ENCODE measurements at places on chromosomes 16 and 17. TPM values are rescaled to one million over a fixed set of nuclear protein-coding genes. Genes with fewer than 3 reads are reported as not detected.

CHST5 gene
- not detected for total RNA-seq

- no peak for DNase-seq
These were observed 37.2 kb downstream of the MFSD11 start for GRCh38 chr17:76775021-76775600.

- DNase-seq: no peak
These were observed 14.5 kb downstream of the ZFHX3 start for GRCh38 chr16:73033271-73033998.

DNA sequence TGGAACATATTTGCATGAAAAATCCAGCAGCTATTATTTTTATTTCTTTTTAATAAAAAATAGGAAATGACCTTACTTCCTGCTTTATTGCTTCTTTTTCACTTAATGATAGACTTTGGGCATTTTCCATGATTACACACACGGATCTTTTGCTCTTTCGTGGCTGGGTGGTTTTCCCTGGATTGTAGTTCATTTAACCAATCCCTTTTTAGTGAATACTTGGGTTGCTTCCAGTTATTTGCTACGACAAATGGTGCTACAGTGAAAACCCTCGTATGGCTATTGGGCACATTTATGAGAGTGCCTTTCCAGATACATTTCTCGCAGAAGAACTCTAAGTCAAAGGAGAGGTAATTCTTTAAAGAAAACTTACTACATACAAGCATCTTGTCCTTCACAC is 38.6 kb downstream of the FOXL1 start:
- no peak for DNase-seq

DNA sequence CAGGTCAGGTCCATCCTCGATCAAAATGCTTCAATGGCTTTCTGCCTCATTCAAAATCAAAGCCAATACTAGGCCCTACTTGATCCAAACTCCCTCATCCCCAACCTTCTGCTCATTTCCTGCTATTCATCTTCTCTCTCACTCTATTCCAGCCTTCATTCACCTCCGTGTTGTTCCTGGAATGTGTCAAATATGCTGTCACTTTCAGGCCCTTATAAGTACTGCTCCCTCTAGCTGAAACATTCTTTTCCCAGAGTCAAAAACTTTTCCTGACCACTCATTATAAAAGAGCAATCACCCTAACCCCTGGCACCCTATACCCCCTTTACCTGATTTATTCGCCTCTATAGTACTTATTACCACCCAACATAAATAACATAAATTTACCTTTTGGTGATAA is 303.7 kb upstream of the PMFBP1 start:
- DNase-seq: no peak

SLC5A11 gene
- total RNA-seq: not detected

DNA sequence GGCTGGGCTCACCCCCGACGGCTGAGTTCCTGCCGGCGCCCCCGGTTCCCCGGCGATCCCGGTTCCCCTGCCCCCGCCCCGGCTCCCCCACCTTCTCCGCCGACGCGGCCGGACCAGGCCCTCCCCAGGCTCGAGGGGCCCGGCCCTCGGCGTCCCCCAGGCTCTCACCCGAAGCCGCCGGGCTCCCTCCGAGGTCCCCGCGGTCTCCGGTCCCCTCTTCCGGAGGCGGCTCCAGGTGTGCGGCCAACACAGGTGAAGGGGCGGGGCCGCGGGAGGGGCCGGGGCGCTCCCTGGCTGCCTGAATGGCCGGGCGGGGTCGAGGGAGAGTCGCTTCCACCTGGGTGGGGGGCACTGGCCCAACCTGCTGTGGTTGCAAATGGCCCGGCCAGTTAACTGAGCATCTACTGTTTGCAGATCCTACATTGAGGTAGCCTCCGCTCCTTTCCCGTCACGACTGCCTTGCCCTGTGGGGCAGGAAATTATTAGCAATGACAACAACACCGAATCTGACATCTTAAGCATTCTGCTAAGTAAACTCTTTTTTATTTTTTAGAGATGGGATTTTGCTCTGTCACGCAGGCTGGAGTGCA is at the start of gene BICDL2:
Gene BICDL2, minus strand, starts transcription at position 219 of the 590 bp plus-strand sequence. CDS start 1,448 bp downstream, outside the sequence.
- no peak for DNase-seq

DNA sequence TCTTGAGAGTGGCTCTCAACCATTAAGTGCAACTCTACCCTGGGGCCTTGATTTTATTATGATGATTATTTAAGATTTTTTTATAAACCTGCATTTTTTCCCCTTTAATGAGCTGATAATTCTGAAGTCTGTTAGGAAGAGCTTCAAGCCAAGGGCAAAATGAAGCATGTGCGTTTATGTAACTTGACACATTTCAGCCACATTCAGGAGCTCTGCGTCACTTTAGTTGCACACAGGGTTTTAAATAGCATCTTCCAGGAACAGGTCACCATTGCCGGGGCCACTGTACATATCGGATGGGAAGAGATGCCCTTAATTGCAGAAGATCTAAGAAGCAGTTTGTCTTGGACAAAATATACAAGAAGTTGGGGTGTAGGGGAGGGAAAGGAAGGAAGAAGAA is 89.6 kb downstream of the BMERB1 start:
- DNase-seq: peak; percentile 18

KRT12 gene
- not detected for total RNA-seq

CCL3 gene
- not detected for total RNA-seq

- DNase-seq: no peak
These were observed 50.4 kb downstream of the SNX29 start for GRCh38 chr16:12026741-12027490.

ADAD2 gene
- not detected for total RNA-seq

KCNJ12 gene
- total RNA-seq: not detected

DNA sequence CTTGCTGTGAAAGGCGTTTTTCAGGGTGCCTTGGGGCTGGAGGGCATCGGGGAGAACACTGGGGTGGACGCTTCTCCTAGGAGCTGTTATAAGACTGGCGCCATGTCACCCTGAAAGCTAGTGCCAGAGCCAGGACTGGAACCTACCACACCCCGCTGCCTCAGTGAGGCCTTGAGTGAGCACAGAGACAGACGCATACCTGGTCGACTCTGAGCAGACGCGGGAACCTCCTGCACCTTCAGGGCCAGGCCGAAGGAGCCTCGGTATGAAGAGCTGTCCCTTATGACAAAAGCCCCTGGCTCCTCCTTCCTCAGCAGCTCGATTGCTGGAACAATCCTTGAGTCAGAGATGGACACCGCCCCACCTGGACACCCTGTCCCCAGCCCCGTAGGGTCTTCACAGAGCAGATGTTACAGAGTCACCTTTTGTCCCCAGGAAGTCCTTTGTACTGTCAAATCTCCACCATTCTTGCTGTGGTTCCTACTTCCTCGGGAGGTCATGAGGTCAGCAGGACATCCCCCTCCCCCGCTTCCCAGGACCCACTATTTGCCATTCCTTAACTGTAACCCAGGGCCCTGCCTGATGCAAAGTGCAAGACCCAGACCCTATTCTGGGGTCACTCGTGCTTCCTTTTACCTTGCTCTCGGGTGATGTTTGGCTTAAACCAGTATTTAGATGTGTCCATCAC is 17.0 kb downstream of the TNS4 start:
- no peak for DNase-seq

DNA sequence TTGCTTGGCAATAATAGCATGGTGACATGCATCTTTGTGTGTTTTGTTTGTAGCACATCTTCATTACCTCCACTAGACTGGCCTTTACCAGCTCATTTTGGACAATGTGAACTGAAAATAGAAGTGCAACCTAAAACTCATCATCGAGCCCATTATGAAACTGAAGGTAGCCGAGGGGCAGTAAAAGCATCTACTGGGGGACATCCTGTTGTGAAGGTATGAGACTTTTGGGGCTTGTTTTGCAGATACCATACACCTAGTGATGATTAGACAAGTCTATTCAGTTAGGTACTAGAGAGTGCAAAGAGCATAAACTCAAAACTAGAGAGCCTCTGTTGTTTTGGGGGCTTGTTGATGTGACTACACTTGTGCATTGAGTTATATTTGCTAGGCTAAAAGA is 41.2 kb downstream of the NFATC3 start:
- no peak for DNase-seq

GRCh38 chr16:85918436-85918835 is 19.5 kb downstream of the IRF8 start:
- no peak for DNase-seq

DNA sequence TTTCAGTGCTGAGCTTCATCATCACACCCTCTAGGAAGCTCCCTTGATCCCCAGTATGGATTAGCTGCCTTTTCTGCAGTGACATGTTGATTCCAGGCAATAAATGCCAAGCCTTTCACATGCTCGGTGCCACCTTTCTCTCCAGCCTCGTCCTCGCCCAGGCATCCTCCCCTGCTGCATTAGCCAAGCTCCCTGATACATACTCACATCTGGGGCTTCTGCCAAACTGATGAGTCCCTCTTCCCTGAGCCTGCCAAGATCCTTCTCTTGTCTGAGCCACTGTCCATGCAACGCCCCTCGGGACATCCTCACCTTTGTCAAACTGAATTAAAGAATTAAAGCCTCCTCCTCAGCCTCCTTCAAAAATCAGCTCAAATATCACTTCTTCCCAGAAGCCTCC is 538.5 kb upstream of the CDH11 start:
- peak; percentile 80 for DNase-seq

DNA sequence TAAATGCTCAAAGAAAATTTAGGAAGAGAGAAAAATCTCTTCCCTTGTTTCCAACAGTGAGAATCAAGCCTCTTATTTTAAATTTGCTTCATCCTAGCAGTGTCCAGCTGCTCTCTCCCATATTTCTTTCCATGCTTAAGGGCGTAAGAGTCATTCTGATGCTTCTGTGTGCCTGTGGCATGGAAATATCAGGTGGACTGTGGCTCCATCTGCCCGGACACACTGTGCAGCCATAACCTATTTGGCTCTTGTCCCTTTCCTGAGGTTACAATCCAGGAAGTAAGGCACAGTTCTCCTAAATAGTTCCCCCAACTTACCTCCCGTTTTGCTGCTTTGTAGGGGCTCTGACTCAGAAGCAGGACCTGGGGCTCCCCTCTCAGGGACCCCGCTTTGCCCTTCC is 6.3 kb upstream of the KRT222 start:
- no peak for DNase-seq

TP53TG3E gene
- not detected for total RNA-seq

DNA sequence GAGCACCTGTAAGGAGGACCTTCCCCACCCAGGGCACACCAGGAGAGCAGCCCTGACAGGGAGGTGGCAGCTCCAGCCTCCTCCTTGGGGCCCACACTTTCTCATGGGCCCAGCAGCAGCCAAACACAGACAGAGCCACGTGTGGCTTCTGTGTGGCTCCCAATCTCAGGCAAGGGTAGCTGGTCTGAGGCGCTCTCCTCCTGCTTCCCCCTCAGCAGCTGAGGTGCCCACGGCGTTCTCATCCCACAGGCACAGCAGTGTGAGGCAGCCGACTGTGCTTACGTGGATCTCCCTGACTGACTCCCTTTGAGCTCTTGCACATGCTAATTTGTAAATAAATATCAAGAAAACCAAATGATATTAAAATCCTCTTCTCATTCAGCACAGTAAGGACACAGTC is 30.9 kb downstream of the CMTM3 start:
- DNase-seq: no peak

DNA sequence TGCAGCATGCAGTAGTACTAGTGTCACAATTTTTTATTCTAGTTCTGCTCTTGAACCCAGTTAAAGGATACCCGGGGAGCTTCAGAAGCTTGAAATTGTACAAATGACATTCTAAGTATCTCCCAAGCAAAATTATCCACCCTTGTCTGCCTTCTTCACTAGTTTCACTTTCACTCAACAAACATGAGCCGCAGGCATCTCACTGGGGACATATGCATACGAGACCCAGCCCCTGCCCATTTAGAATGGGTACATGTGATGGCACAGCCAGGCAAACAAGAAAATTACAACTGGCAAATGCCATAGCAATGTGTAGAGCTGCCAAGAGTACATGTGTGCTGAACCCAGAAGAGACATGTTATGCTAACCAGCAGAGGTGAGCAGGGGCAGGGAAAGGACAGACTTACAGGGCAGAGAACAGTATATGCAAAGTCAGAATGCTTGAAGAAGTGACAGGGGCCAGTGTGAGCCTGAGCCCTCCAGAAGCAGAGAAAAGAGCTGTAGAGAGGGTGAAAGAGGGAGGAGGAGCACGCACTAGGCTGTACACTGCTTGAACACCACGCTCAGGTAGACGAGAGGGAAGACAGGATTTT is 8.3 kb downstream of the GINS2 start:
- no peak for DNase-seq

- DNase-seq: no peak
These were observed 7.3 kb downstream of the ABCA3 start for GRCh38 chr16:2333231-2333630.

CHRNE gene
- not detected for total RNA-seq

GRCh38 chr17:4506175-4506813 is 7.6 kb downstream of the SPNS2 start:
- no peak for DNase-seq

Data from HFFc6 (cell line).